RPMI8226 (cell line): ENCODE measurements at places on chromosomes 7 and 10.

- no peak for DNase-seq
Observed at GRCh38 chr7:13489386-13489785, 500.1 kb downstream of the ETV1 start.

- DNase-seq = no peak
Observed at GRCh38 chr7:30166841-30167235, 32.1 kb downstream of the MTURN start.

- peak; percentile 86 for DNase-seq
Observed at GRCh38 chr10:126895214-126895781, 9.9 kb upstream of the DOCK1 start.

- no peak for DNase-seq
Observed at GRCh38 chr7:3910054-3910453, 609.0 kb downstream of the SDK1 start.

- no peak for DNase-seq
Observed at GRCh38 chr7:47948141-47948790, at the start of gene PKD1L1. Gene PKD1L1, minus strand, starts transcription at chr7:47948466. Its CDS starts 26 bp downstream, at chr7:47948440.

GRCh38 chr10:86652361-86653202, 1.8 kb upstream of the OPN4 start:
- DNase-seq = no peak

DNA sequence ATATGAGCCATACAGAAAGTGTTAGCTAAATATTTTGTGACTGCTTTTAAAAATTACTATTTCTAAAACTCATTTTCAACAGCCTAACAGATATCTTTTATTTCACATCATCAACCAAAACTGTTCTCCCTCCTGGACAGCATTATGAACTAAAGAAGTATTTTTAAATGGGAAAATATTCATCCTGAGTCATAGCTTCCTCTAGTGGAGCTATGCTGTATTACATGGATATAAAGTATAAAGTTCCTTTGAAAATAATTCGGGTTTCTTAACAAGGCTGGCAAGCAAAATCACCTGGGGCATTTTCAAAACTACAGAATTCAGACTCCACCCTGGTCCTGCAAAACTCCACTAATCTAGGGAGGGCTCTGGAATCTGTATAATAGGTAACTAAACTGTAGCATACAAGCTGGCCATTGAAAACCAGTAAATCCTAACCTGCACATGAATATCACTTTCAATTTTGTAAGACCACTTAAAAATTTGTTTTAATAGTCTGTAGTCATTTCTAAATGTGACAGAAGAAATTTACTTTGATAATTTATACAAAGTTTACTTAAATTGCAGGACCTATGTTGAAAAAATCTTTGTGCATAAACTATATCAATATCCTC, 53.5 kb downstream of the SCIN start:
- DNase-seq = peak; percentile 19

DNA sequence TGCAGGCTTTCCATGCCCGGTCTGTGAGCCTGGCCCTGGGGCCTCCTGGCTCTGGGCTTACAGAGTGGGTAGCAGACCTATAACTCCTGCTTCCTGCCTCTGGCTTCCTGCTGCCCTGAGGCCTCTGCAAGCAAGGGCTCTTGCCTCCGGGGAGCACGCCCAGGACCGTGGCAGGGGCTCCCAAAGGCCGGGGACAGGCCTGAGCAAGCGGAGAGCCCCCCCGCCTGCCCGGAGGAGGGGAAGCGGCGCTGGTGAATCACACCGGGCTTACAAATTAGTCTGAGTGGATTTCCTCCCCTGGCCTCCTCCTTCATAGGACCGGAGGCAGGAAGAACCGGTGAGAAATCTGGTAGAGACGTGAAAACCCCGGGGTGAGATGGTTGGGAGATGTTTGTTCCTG, 1.5 kb upstream of the MYL10 start:
- no peak for DNase-seq

GRCh38 chr10:119360181-119360921, 153.0 kb downstream of the GRK5 start:
- DNase-seq = no peak

GRCh38 chr7:107180378-107180777, 11.6 kb downstream of the HBP1 start:
- peak; percentile 26 for DNase-seq

DNA sequence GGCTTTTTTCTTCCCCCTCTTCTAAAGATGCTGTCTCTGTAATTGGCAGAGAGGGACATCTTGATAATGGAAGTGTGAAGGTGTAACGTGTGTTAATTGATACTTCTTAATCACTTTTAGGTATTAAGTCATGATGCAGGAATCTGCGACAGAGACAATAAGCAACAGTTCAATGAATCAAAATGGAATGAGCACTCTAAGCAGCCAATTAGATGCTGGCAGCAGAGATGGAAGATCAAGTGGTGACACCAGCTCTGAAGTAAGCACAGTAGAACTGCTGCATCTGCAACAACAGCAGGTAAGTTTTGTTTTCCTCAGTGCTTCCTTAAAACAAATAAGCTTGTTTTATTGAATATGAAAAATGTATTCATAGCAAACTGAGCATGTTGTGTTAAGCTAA, 11.8 kb downstream of the FOXP2 start:
- DNase-seq = no peak

GRCh38 chr7:97342512-97342911, 225.0 kb downstream of the SDHAF3 start:
- DNase-seq = peak; percentile 32

GRCh38 chr7:92044148-92044547, 90.1 kb downstream of the CYP51A1 start:
- no peak for DNase-seq

DNA sequence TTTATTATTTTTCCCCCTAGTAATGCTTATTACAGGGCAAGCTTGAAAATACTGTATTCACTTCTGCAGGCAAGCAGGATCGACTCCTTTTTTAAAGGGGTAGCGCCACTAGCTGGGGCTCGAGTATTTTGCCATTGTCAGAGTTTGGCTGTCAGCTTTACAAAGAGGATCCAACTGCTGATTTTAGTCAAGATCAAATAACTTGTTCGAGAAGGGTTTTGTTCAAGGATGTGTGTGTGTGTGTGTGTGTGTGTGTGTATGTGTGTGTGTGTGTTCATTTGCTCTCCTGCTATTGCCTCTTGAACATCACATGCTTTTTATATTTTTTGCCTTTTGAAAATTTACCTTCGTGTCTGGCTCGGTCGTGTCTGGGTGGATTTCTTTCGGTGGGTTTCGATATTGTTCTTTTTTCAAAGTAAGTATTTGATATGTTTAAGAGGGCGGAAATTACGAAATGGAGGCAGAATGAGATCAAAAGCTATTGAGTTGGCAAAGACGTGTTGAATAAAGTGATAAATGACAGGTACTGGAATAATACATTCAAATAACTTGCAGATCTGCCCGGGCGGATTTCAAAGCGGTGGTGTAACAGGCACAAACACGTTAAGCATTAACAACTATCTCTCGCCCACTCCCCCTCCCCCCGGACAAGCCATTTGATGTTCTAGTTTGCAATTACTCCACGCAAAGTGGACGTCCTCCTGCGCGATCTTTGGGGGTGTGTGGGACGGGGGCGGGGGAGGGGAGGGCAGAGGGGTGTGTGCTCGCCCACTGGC, 1.1 kb downstream of the ARID5B start:
- peak; percentile 57 for DNase-seq

- no peak for DNase-seq
Observed at GRCh38 chr10:97307866-97308780, 10.9 kb upstream of the FRAT1 start.

DNA sequence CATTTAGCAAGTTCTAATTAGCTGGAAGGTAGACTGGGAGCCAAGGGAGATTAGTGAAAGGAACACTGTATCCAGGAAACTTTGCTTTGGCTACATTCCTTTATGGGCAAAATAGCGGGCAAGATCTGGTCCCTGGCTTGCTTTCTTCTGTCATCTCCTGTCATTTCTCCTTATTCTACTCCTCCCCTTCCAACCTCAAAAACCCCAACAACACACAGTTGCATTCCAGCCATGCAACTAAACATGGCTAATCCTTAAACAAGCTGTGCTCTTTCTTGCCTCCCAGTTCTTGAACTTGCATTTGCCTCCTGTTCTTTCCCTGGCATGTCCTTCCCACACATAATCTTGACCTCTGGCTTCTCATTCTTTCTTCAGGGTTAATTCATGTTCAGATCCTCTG, 59.5 kb upstream of the CDCA7L start:
- DNase-seq = no peak
